ENCODE measurements at places on chromosomes 5 and 9.
A peak's percentile ranks its signal among the peaks of the same experiment; 100 is the strongest.

DNA sequence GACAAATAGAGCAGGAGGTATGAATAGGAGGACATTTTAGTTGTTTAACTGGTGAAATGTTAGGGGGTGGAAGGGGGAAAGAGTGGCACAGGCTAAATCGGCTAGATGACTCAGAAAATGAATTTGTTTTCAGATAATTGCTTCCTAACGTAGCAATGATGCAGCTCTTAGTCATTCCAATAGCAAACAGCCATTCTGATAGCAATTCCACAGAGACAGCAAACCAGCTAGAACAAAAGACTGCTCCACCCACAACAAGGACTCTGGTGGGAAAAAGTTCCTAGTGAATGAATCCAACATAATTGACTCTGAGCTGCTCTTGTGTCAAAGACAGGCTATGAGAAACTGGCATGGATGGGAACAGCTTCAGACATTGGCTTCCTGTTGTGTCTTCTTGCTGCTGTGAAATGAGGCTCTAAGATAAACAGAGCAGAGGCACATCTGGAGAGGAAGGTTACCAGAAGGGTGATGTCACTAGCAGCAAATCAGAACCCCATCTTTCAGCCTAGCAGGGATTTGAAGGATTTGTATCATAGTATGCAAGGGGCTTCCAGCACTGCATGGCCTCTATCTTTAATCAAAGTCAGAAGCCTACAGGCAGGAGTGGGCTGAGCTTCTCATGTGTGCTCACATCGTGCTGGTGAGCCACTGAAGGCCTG lies 28.1 kb upstream of the F2RL1 start:
- no peak for DNase-seq

- no peak for DNase-seq
Observed at GRCh38 chr5:60577116-60577515, 122.8 kb downstream of the DEPDC1B start.

DNA sequence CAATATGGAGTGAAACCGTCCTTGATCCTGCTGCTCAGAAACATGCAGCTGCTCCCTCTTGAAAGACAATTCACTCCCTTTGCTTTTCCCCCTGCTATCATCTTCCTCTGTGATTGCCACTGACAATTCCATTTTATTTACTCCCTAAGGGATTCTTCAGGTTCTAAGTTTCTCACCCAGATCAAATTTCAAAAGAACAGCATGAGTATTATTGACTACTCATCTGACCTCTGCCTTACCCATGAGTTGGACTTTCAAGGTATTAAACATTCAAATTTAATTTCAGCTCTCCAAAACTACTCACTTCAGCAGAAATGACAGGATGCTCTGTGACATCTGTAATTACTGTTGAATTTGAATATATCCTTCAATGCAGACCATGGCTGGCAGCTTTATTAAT lies 236.5 kb upstream of the HAPLN1 start:
- no peak for DNase-seq

GRCh38 chr5:96881511-96882115 lies 5.3 kb downstream of the ERAP2 start:
- DNase-seq = no peak

- DNase-seq = no peak
Observed at GRCh38 chr5:134082264-134082992, 32.1 kb upstream of the TCF7 start.

DNA sequence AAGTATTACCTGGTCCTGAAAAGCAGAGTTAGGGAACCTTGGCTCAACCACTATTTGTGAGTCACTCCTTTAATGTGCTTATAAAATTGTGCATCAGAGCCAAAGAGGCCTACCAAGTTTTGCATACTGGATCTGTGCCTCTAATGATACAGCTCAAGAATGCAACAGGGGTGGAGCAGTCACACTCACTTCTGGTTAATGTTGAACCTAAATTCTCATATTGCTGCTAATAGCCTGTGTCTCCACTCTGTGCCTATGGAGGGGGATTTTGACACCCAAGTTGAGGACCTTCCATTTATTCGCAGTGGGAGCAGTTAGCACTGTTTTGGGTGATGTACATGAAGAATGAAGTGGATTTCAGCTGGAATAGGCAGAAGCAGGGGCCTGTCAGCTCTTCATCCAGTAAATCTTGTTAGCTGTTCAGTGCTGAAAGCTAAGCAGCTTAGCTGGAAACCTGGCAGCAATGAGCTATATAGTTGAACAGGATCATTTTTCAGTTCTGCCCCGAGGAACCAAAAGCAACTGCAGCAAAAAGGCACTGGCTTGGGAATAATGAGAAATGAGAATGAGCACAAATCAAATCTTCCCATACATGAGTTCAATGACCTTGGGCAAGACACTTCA lies 9.7 kb downstream of the SH3TC2 start:
- no peak for DNase-seq

DNA sequence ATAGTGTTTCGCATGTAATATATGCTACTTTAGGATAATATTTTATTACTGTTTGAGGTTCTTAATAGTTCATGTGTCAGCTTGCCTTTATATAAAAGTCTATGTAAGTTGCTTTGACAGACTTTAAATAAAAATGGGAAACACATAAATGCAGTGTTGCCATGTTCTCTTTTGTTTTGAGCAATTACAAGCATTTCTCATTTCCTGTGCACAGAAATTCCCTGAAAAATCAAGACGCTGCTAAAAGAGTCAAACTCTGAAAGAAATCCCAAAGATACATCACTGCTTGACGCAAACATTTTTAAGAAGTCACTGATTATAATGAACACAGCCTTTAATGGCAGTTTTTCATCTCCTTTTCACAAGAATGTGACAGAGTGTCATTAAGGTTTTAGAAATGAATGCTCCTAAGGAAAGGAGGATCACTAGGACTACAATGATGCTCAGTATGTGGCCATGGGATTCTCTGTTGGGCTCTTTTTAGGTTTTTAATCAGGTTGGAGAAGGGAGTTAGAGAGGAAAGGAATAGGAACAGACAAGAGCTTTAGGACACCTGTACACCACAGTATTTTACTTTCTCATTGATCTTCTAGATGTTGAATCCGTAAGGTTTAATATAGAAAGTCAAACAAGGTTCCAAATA lies 29.4 kb downstream of the ZCCHC7 start:
- DNase-seq = no peak

GRCh38 chr5:82364497-82364896 lies 86.3 kb upstream of the RPS23 start:
- no peak for DNase-seq

- DNase-seq = peak; percentile 80
Observed at GRCh38 chr5:111550282-111551020, 38.1 kb upstream of the STARD4 start.

- no peak for DNase-seq
Observed at GRCh38 chr5:107376546-107377276, 294.0 kb downstream of the EFNA5 start.

DNA sequence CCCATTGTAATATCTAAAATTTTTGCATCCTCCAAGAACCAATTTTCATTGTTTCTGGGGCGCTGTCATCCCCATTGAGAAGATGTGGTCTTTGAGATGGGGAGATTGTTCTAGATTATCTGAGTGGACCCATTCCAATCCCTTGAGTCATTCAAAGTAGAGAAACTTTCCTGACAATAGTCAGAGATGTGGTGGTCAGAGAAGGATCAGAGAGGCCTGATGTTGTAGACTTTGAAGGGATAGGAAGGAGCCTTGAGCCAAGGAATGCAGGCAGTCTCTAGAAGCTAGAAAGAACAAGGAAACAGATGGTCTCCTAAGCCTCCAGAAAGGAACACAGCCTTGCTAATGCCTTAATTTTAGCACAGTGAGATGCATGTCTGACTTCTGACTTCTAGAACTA lies 80.4 kb downstream of the TEK start:
- DNase-seq = no peak

DNA sequence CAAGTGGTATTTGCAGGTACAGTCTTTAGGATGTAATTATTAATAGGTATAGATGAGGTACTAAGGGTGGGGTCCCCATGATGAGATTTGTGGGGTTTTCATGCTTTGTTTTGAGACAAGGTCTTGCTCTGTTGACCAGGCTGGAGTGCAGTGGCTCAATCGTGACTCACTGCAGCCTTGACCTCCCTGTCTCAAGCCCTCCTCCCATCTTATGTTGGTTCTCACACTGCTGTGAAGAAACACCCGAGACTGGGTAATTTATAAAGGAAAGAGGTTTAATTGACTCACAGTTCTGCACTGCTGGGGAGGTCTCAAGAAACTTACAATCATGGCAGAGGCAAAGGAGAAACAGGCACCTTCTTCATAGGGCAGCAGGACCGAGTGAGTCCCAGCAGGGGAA lies 217.5 kb downstream of the CDK5RAP2 start:
- DNase-seq = no peak

DNA sequence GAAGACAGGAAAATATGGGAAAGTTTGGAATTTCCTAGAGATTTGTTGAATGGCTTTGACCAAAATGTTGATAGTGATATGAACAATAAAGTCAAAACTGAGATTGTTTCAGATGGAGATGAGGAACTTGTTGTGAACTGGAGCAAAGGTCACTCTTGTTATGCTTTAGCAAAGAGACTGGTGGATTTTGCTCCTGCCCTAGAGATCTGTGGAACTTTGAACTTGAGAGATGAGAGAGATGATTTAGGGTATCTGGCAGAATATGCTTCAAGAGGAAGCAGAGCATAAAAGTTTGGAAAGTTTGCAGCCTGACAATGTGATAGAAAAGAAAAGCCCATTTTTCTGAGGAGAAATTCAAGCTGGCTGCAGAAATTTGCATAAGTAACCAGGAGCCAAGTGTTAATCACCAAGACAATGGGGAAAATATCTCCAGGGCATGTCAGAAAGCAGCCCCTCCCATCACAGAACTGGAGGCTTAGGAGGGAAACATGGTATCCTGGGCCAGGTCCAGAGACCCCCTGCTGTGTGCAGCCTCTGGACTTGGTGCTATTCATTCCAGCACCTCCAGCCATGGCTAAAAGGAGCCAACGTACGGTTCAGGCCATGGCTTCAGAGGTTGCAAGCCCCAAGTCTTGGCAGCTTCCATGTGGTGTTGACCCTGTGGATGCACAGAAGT lies 114.3 kb upstream of the STARD4 start:
- DNase-seq = no peak

GRCh38 chr9:38091310-38092199 lies 22.5 kb upstream of the SHB start:
- no peak for DNase-seq

- DNase-seq = no peak
Observed at GRCh38 chr9:21502586-21502985, 20.5 kb upstream of the IFNE start.

GRCh38 chr9:94663140-94663539 lies 23.8 kb upstream of the FBP1 start:
- DNase-seq = no peak

- DNase-seq = no peak
Observed at GRCh38 chr5:38651806-38652205, 95.4 kb upstream of the LIFR start.

DNA sequence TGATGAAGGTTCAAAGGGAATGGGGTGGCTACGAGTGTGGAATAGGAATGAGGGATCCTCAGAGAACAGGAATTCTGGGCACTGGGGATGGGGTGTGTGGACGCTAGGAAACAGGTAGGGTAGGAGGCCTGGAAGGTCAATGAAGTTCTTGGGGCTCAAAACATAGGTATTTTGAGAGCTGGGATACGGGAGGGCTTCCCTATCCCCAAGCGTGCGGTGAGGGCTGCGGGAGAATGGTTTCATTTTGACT lies 718 bp downstream of the QSOX2 start:
- DNase-seq = no peak

GRCh38 chr5:31730139-31730538 lies 91.2 kb downstream of the PDZD2 start:
- no peak for DNase-seq

- no peak for DNase-seq
Observed at GRCh38 chr5:606526-607399, 5.4 kb upstream of the CEP72 start.

- no peak for DNase-seq
Observed at GRCh38 chr9:35907711-35908503, 1.4 kb upstream of the SPAAR start.

- no peak for DNase-seq
Observed at GRCh38 chr9:38389313-38389712, 3.2 kb upstream of the ALDH1B1 start.

GRCh38 chr5:179288809-179289185 lies 56.5 kb downstream of the ADAMTS2 start:
- no peak for DNase-seq

- DNase-seq = no peak
Observed at GRCh38 chr5:24621792-24622191, 23.0 kb downstream of the CDH10 start.

DNA sequence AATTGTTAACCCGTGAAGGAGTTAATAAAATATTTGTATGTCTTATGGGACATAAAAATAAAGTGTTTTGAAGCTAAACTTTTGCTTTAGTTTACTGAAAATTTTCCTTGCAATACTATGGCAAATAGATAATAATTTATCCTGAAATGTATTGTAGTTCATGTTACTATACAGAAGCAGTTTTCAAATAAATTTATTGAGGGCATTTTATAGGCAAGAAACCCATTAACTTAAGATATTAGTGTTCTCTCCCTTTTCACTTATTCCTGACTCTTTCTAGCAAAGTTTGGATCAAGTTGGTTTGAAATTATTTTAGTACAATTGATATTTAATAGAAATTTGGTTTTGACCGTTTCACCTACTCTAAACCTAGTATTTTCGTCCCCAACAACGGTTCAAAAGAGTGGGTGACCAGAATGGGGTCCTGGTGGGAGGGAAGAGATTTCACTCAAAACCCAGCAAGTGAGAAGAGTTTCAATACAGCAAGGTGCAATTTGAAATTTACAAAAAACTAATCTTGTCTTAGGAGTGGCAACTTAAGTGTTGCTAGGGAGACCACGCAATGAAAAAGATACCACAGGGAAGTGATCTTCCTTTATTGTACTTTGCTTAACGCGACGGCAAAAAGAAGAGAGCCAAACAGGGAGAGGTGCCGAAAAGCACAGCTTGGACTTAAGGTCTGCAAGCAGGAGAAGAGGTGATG lies 28.4 kb downstream of the NR2F1 start:
- DNase-seq = no peak

- DNase-seq = no peak
Observed at GRCh38 chr5:120199559-120199958, 264.5 kb upstream of the PRR16 start.

DNA sequence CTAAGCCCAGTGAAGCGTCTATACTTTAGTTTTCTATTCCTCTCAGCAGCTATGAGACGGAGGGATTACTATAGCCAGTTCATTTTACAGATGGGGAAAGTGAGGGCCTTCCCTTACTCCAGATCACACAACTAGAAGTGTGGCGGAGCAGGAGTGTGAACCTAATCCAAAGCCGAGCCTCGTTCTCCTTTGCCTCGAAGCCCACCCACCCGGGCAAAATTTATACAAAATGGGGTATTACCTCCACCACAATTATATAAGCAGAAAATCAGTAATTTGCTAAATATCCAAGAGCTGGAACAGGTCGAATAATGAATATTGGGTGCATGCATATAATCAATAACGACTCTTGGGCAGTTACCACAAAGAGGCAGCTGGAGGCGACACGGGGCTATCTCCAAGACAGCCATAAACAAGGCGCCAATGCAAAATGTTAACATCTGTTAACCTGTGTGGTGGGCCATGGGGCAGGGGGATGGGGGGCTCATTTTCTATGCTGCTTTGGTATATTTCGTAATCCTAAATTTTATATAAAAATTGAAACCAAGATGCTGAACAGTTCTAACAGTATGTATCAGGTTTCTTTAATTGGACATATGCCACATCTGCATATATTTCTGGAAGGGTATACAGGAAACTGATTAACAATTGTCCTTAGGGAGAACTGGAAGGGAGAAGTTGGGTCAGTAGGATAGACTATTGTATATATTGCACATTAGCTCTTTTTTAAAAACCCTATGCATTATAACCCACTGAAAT lies 1.2 kb upstream of the RNF44 start:
- no peak for DNase-seq

All from AML-193 (cell line).